ENCODE measurements at places on chromosomes 4 and X.

DNA sequence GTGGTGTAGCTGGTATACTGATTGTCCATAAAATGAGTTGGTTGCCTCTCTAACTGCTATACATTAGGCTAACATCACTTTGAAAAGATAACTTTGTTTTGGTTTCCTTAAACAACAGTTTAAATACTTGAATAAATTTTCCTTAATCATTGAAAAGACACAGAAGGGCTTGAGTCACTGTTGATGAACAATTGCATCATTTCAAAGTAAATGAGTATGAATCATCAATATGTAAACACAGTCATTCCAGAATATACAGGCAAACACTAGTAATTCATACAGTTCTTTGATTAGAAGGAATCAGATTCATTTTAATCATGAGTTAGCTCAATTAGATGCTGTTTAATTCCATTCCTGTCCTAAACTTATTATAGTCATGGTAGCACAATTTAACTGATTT is 160.6 kb downstream of the AFF2 start:
- no peak for DNase-seq

GRCh38 chr4:185712350-185713024 is 99.5 kb downstream of the SORBS2 start:
- DNase-seq = no peak

DNA sequence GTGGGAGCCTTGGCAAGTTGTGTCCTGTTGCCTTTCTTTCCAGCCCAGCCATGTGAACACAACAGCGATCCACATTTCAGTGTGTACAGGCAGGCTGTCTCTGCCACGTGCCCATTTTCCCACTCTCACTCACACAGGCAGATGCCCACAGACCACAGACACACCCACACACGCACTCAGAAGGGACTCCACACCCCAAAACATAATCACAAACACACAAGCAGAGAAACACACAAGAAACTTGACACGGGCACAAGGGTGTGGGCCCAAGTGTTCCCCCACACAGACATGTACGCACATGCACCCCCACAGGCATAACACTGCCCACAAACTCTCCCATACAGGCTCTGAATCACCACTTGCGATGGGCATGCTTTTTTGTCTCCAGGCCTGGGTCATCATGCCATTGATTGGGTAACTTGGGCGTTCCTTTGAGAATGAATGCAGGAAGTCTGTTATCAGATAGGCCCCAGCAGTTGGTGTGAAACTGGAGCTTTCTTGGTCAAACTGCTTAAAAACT is 84.3 kb downstream of the NBDY start:
- no peak for DNase-seq

DNA sequence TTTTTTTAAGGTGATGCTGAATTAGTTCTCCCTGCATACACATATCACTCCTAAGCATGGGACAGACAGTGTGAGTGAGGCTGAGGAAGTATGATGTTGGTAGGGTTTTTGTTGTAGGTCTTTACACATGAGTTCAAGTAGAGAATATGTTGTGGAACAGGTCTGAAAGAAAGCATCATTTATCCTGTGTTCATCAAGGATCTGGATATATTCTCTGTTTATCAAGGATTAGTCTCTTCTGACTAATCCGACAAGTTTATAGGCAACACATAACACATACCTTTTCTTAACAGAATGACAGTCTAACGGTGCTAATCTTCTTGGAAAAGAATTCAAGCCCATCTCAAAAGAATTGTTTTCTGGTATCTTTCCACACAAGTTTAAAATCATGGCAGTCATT is 10.5 kb downstream of the SLIT2 start:
- no peak for DNase-seq

DNA sequence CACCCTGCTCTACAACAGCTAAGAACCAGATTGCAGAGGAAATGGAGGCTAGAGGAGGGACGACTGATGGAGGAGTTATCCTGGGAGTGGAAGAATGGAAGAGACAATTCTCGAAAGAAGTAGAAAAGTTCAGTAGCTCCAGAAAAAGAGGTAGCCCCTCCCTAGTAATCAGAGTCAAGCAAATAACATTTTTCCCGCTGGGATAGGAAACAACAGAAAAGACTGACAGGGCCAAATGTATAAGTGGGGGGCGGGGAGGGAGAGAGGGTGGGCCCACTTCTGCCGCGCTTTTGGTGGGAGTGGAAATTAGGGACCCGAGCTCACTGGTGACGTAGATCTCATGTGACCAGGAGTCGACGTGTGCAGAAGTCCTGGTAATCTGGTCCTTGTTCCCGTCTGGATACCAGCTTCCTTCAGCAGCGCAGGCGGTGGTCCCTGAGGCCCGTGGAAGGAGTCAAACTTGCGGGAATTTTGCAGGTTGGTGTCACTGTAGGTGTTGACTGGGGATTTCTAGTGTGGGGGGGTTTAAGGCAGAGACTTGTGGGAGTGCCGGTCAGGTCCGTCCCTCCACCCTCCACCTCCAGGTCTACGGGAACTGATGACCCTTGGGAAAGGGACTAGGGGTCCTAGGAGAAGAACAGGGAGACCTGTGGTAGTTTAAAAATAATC is at the start of gene TCEAL9:
Gene TCEAL9, plus strand, starts transcription at position 377 of the 669 bp plus-strand sequence. CDS start 1,179 bp downstream, outside the sequence.
- DNase-seq = peak; percentile 30

DNA sequence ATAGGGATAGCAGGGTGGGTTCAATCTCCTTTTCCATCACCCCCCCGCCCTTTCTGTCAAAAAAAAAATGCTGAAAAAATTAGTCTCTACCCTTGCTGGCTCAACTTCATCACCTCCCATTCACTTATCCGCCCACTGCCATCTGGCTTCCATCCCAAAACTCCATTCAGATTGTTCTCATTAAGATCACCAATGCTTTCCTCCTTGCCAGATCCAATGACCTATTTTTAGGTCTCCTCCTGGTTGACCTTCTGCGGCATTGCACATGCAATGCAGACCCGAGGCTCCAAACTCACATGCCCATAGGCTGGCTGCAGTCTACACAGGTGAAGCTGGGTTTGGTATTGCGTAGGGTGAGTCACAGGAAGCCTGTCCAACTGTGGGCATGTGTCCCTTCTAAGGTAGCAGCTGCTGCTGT is 21.1 kb upstream of the STIM2 start:
- no peak for DNase-seq

GRCh38 chr4:5374592-5374991 is 323.3 kb downstream of the STK32B start:
- DNase-seq = no peak

- no peak for DNase-seq
Observed at GRCh38 chrX:56397636-56398035, 165.5 kb downstream of the KLF8 start.

DNA sequence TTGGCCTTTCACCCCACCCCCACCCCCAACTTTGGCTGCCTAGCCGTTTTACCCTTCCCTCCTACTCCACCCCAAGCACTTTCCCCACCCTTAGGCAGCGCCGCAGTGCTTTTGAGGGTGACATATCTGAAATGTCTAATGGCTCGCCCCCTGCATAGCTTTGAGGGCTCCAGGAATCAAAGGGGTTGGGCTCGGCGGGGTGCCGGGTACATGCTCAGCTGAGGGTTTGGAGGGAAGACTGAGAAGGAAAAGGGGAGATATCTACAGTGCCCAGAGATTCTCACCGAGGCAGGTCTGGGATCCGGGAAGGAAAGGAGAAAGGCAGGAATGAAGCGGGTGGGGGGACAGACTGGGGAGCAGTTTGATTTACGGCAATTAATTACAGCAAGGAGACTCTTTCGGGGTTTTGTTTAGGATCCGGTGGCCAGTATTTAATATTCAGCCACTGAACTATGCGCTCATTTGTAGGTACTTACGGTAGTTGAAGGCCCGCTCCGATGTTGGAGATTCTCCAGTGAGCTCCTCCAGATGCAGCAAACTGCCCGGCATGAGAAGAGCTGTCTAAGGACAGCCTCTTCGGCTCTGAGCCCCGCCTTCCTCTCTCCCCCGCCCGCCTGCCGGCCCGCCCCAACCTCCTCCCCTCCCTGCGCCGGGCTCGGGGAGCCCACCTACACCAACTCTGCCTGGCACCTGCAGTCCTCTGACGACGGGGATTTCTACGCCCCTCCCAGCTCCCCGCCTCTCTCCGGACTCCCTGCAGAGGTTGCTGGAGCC is at the start of gene IGSF1:
Gene IGSF1, minus strand, starts transcription at position 569 of the 774 bp plus-strand sequence. CDS start 2,632 bp downstream, outside the sequence.
- DNase-seq = no peak

GRCh38 chr4:114603497-114603896 is 4.9 kb downstream of the UGT8 start:
- no peak for DNase-seq

GRCh38 chr4:109206620-109207019 is 95.8 kb downstream of the COL25A1 start:
- DNase-seq = no peak

DNA sequence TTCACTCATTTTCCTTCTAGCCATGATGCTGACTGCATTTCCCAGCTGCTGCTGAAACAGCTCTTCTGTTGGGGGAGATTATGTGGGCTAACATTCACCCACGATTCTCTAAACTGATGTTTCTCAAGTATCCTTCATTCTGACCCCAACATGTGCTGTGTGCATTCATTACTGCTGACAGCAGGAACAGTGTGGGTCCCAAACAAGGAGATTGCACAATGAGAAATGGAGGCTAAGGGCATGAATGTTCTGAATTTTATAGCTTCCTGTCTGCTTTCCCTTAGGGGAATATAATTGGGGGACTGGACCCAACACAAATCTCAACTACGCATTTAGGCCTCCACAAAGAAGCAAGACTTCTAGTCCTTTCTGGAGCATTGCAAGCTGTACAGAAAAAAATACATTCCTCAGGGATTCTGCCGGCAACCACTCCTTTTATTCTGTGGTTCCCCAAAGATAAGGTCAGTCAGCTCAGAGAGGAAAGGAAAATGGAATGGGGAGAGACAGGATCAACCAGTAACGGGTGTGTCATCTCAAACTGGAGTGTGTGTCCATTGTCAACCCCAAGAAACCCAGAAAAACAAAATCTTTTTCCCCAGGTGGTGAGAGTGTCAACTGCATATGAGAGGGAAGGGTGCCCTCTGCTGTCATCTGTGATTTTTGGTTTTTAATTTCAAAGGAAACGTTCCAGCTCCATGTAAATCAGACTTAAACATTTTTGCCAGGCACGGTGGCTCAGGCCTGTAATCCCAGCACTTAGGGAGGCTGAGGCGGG is 81.5 kb upstream of the EGFL6 start:
- DNase-seq = peak; percentile 78

GRCh38 chr4:105619188-105619931 is 66.9 kb downstream of the ARHGEF38 start:
- DNase-seq = peak; percentile 76

DNA sequence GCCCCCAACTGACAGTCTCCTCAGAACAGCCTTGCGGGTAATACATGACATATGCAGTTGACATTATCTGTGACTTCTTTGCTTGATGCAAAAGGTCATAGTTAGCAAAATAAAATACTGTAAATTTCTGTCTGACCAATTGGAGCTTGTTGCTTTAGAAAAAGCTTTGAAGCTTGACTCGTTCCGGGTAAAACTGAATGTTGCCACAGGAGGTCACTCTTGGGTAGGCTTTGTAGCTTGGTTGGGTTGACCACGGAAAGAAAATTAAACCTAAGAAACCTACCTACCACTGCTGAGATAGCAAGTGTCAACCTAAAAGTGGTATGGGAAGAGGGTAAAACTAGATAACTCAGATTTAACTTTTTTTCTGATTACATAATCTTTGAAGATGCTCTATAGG is 23.2 kb downstream of the PRPS2 start:
- DNase-seq = peak; percentile 60

- DNase-seq = no peak
Observed at GRCh38 chrX:66914080-66914479, 275.2 kb upstream of the EDA2R start.

DNA sequence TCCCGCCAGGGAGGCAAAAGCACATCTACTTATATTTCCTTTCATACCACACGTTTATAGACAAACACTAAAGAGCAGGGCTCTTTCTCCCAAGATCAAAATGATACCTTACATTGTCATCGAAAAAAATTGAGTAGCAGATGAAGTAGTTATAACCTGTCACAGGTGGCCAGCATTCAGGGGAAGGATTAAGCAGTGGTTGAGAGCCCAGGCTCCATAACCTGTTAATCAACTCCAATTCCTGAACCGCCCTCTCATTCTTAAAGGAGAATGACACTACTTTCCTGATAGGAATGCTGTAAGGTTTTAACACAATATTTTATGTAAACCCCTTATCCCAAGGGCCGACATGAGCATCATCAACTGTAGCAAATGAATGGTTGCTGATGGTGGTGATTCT is 268.9 kb upstream of the KCNIP4 start:
- DNase-seq = no peak
